Cortex of kidney (tissue), 1 donor: ENCODE measurements at places on chromosomes 7 and 10.

GRCh38 chr7:139249179-139249810 is 18.3 kb downstream of the UBN2 start:
- no peak for DNase-seq

- DNase-seq, result no peak
These were observed 224.4 kb upstream of the GALNT17 start for GRCh38 chr7:70907259-70908247.

GRCh38 chr10:77915319-77916105 is 11.0 kb downstream of the DLG5 start:
- DNase-seq, result no peak

GRCh38 chr10:89233033-89233432 is 18.5 kb downstream of the LIPA start:
- no peak for DNase-seq

DNA sequence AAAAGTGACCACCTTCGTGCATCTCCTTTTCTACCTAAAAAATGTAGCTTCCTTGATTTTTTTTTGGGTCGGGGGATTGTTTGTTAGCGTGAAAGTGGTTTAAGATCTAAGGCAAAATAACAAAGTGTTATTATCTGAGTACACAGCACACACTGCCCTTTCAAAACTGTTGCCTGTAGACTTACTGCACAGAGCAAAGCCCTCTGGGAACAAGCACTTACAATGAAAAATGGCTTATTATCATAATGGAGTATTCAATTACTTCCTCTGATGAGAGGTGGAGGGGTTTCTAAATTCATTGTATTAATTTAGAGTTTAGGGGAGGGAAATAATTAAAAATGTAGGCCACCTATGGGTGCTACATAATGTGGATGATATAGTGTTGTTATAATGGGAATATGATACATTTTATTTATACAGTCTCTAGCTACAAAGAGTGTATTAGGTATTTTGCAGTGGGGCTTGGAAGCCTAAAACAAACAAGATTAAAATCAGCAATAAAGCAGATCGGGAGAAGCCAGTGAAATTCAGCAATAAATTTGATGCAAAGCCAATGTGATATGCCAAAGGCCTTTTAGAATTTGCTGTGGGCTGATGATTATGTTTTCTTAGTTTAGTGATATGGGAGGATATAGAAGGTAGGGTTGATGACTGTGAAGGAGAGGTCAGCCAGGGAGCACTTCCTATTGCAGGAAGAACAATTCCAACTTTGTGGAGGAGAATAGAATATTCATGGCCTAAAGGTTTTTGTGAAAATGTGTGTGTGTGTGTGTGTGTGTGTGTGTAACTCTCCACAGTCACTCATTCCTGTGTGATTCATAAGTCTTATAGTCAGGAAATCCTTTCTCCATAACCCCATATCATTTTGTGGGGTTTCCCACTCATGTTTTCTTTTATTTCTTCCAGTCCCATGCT is 17.7 kb upstream of the EXOC4 start:
- DNase-seq, result no peak

- DNase-seq, result no peak
These were observed 2.1 kb upstream of the ZKSCAN1 start for GRCh38 chr7:100013328-100013676.

- no peak for DNase-seq
These were observed 3.0 kb downstream of the BRI3 start for GRCh38 chr7:98284335-98285036.

- DNase-seq, result no peak
These were observed 309.2 kb downstream of the GFRA1 start for GRCh38 chr10:115963848-115964247.

GRCh38 chr7:132937286-132937685 is 144.6 kb downstream of the CHCHD3 start:
- DNase-seq, result no peak

- DNase-seq, result no peak
These were observed 56.0 kb upstream of the SLC35G1 start for GRCh38 chr10:93837822-93838221.

GRCh38 chr7:120725376-120726039 is 132.4 kb downstream of the TSPAN12 start:
- DNase-seq, result no peak
